ENCODE measurements at places on chromosomes 7 and 10.

DNA sequence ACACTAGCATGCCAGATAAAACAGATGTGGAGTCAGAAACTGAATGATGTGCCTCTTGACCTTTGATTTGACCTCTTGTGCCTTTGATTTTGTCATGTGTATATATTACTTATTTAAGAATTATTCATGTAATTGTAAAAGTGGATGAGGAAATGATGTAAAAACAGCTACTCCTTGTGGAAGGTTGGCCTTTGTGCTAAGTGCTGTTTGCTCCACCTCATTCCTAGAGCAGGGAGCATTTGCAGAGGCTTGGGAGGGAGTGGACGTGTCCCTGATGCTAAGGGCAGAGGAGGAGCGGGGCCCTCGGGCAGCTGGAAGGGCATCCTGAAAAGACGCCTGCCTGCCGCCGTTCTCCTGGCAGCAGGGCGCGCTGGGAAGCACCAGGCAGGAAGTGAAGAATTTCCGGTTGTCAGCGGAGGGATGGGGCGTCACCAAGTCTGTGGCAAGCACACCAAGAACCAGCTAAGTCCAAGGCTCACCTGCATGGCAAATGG is 197.6 kb upstream of the ZNF32 start:
- peak; percentile 75 for DNase-seq

- DNase-seq = no peak
Measured at GRCh38 chr7:158975526-158976467, 119.4 kb downstream of the DYNC2I1 start.

DNA sequence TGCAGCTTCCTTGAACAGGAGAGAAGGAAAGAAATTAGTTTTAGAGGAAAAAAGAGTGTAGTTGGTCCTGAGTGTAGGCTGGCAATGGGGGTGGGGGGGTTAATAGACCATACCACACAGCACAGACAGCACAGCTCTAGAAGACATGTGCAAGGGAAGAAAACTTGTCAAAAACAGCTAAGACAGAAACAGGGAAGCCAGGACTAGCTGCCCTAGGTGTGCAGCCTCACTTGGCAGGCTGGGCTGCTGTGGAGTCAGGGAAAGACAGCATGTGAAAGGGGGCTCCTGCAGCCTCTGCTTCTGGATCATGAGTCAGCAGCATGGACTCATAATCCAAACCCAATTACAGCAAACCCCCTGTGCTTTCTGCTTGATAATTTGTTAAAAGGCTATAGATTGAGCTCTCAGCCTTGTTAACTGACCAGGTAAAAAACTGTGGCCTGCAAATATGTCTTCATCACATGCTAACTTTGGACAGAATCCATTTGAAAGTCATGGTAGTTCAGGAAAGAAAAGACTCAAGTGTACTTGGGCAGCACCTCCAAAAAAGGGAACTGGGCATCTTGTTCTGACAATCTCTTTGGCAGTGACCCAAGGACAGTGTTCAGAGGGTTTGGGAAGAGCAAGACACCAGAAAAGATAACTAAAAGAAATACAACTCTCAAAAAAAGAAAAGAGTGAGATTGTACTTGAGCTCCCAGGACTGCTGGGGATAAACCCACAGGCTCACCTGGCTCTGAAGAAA is 142.2 kb upstream of the VWC2 start:
- DNase-seq = no peak

GRCh38 chr7:1362301-1362700 is 97.0 kb downstream of the MICALL2 start:
- DNase-seq = no peak

DNA sequence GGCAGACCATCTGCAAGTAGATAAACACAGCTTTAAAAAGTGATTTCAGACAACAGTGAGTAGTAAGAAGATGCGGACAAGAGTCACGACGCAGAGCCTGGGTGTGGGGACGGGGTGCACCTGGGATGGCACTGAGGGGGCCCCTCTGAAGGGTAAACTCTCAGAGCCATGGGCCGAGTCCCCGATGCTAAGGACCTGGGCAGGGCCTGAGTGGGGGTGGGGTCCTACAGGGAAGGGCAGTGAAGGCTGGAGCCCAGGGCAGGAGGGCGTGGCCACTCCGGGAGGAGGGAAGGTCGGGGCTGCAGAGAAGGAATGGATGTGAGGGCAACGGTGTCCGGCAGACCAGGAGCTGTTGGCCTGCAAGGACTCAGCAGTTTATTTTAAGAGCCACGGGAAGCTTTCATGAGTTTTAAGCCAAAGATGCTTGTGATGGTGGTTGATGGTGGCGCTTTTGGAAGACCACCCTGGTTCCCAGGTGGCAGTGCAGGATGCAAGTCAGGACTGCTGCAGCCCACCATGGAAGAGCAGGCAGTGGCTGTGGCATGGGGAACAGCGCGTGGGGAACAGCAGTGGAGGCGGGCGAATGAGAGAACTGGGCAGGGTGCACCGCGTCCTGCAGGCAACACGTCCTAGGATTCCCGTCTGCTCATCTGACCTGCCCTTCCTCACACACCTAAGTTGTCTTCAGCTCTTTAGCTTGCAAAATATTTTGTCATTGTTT is 296.8 kb downstream of the DNAJB6 start:
- no peak for DNase-seq

- DNase-seq = no peak
Measured at GRCh38 chr10:17244700-17245365, 16.8 kb downstream of the VIM start.

DNA sequence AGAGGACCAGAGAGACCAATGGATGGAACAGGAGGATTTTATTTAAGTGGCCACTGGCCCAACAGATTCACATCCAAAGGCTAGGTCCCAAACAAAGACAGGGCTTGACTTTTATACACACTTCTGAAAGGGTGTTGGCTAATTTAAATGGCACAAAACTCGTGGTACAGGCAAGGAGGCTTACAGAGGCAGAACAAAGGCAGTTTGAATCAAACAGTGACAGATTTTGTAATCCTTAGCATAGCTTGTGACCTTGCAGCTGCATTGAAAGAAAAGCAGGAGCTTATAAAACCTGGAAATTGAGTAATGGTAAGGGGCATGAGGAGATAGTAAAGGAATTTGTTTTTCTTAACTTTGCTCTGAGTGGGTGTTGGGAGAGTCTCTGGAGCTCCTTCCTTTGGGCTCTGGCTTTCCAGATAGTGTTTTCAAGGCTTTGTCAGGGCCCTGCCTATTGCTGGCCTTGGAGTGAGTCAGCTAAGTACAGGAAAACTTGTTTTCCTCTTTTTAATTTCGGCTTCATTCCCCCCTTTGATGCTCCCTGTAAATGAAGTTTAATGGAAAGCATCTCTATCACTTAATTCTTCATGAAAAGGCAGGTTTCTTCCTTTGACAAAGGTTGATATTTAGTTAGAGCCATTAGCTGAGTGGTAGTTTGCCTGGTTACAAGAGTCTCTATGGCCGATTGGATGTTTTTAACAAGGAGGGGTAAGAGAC is 96.9 kb downstream of the TRIM24 start:
- DNase-seq = peak; percentile 21

- no peak for DNase-seq
Measured at GRCh38 chr10:76869931-76870330, 767.7 kb downstream of the KCNMA1 start.

- no peak for DNase-seq
Measured at GRCh38 chr10:86371116-86371515, 4.5 kb upstream of the GRID1 start.

DNA sequence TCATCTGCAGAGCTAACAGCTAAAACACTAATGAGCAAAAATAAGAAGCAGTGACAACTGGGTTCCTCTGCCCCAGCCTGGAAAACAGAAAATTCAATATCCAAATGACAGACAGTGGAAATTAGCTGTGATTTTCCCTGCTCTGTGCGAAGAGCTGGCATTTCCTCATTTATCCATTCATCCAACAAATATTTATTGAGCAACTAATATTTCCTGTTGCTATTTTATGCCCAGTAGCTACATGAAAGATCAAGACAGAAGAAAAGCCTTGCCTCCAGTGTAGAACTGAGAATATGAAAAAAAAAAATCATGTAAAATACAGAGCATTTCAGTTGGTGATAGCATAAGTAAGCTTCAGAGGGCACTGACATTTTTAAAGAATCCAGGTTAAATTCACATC is 140.9 kb downstream of the ABCA13 start:
- peak; percentile 41 for DNase-seq

- peak; percentile 47 for DNase-seq
Measured at GRCh38 chr7:7183061-7183837, 905 bp downstream of the C1GALT1 start.

GRCh38 chr10:114432566-114433093 is 28.3 kb upstream of the AFAP1L2 start:
- DNase-seq = peak; percentile 15

- DNase-seq = peak; percentile 72
Measured at GRCh38 chr7:66779669-66780409, 39.3 kb downstream of the RABGEF1 start.

GRCh38 chr10:86438091-86438749 is 71.6 kb upstream of the GRID1 start:
- no peak for DNase-seq

DNA sequence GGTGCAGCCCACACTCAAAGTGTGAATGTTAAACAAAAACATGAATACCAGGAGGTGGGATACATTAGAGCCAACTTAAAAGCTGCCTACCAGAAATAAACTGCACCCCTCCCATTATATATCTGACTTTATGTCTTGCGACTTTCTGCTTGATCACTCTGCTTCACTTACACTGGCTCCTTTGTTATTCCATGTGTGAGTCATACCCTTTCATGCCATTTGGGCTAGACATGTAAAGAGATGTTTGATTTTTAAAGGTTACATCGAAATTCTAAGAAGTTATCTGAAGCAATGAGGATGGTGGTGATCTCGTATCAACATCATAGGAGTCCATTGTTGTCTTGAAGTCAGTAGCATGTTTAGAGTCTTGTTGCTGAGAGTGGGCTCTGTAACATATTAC is 31.6 kb upstream of the ETV1 start:
- DNase-seq = peak; percentile 69

GRCh38 chr10:124707551-124707950 is 36.6 kb downstream of the FAM53B start:
- no peak for DNase-seq

DNA sequence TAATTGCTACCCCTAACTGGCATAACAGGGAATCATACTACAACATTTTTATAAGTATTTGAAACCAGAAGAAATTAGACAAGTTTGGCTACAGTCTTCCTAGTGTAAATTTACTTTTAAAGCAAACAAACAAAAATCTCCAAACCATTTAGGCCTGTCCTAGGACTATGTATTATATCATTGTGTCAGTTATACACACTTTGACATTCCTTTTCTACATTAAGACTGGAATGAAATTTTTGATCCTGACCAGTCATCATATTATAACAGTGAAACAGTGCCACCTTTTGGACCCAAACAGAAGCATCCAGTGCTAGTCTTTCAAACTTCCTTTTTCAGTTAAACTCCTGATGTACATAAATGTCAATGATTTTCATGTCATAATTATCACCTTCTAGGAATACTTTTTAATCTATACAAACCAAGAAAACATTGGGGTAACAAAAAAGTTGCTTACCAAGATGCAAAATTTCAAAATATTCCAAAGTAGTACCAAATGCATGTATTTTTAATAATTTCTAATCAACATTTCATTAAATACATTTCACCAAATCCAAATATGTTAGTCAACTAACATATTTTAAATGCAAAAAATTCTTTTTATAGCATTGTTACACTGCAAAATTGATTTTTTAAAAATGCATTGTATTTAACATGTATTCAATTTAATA is 75.7 kb downstream of the IMMP2L start:
- DNase-seq = peak; percentile 80

DNA sequence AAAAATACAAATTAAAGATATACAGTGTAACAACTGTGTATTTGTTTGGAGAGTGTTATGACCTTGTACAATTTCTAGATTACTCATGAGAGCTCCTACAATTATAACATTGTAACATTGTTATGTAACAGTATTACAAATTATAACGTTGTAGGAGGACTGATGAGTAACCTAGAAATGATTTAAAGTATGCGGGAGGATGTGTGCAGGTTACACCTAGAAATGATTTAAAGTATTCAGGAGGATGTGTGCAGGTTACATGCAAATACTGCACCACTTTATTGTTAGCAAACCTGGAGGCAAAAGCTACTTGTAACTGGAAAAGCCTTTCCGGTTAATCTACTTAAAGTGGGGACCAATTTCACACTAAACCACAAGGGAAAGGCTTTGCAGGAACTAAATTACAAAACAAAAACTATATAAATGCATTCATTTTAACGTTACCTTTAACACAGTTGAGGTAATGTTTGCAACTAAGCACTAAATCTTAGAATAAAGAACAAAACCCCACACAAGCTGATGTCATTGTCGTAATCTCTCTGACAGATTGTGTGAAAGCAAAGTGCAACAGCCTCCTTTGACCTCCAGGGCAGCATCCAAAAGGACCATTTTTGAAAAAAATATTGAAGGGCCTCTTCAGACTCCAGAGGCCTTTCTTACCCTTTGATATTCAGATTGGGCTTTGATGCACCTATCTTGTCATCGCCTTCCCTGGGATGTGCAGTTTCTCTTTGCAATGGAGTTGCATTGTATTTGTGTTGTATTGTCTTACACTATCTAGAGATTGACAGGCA is 522.1 kb upstream of the FOXK1 start:
- DNase-seq = no peak

- no peak for DNase-seq
Measured at GRCh38 chr10:101425535-101425934, 71.6 kb downstream of the BTRC start.

- DNase-seq = no peak
Measured at GRCh38 chr7:81236560-81236959, 317.7 kb upstream of the SEMA3C start.

DNA sequence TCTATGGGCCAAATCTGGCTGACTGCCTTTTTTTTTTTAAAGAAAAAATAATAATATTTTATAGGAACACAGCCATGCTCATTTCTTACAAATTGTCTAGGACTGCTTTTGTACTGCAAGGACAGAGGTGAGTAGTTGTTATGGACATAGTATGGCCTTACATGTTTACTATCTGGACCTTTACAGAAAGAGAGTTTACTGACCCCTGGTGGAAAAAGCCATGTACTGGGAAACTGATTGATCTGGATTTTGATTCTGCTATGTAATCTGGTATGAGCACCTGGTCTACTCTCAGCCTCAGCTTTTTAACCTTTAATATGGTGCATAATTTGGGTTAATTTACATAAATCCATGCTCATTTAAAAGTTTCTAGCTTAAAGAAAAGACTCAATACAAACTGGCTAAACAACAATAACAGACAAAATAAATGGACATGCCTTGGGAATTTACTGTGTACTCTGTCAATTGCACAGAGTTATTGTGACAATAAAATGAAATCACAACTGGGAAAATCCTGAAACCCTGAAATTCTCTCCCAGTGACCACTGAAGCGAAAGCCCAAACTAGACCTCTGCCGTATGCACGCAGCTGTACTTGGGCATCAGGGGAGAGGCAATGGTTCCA is 260.7 kb downstream of the BMPER start:
- peak; percentile 62 for DNase-seq

Data from cardiac fibroblast (primary cell).